Activated CD8-positive, alpha-beta memory T cell treated with anti-CD3 and anti-CD28 coated beads, Interleukin-2, amount 50 U/mL, for 4 hours (primary cell): ENCODE measurements at places on chromosomes 11 and 22.

GRCh38 chr11:95886462-95886861 is 37.4 kb downstream of the MTMR2 start:
- DNase-seq: no peak

DNA sequence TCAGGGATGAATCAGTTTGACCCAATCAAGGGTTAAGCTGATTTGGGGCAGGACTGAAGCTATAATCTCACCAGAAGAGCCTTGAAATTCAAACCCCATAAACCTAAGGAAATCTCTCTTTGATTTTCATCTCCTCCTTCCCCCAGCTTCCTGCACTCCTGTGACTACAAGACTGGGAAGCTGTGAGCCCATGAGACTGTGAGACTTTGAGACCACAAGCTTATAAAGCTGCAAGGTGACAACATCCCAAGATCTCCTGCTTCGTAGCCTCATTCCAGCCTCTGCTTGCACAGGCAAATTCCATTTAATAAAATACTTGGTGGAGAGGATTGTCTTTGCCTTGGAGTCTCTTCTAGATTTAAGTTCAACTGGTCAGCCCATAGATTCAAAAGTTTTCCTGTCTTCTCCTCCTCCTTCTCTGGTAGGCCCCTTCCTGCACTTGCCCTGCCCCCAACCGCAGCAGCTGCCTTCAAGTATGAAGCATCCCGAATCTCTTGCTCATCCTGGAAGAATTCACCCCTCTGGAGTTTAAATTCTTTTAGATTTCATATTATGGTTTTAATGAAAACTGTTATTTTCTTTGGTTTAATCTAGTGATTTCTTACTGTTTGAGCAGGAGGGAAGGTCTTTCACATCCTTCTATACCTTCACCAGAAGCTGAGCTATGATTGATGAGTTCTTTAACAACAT is 42.1 kb downstream of the PAMR1 start:
- no peak for DNase-seq

DNA sequence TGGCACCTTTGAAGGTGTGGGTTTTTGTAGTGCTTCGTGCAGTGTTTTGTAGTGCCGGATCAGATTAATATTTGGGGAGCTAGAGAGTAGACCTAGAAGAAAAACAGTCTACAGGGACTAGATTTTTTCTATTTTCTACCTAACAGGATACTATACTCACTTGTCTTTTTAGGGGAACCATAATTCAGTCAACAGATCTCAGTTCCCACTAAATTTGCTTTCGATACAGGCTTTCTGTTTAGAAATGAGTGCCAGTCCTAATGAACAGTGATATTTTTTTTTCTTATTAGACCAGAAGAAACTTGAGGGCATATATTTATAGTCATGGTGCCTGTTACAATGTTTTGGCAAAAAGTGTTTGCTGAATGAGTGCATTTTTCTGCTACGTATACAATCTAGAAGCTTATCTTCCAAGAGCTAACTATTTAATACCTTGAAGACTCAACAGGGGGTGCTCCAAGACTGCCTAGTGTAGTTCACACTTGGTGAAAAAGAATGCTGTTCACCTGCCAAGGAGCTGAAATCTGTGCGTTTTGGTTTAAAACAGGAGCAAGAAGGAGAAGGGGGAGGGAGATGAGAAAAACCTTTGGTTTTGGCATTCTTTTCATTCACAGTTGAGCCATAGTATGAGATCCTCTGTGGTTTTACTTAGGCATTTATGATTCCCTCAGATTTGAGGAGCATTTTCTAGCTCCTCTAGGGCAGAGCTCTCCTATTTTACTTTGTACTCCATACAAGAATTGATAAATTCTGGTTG is 44.9 kb upstream of the VSTM5 start:
- DNase-seq: no peak

GRCh38 chr11:61799665-61800284 is 7.1 kb downstream of the FEN1 start:
- no peak for DNase-seq

DNA sequence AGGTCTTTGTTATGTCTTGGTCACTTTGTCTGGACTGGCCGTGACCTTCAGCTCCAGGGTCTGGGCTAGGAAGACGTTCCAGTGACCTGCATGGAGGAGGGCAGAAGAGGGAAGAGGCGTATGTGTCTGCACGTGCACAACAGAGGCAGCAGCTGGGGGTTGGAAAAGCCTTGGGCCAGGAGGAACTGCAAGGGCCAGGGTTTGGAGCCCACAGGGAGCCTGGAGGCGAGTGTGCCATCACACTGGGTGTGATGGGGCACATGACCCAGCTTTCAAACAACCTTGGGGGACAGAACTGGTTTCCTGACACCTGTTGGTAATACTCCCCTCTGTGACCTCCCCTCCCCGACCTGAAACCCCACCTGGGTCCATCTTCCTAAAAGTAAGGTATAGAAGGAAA is 34.7 kb downstream of the CHRDL2 start:
- no peak for DNase-seq

- DNase-seq: no peak
Measured at GRCh38 chr11:13876423-13876822, 86.1 kb upstream of the SPON1 start.

DNA sequence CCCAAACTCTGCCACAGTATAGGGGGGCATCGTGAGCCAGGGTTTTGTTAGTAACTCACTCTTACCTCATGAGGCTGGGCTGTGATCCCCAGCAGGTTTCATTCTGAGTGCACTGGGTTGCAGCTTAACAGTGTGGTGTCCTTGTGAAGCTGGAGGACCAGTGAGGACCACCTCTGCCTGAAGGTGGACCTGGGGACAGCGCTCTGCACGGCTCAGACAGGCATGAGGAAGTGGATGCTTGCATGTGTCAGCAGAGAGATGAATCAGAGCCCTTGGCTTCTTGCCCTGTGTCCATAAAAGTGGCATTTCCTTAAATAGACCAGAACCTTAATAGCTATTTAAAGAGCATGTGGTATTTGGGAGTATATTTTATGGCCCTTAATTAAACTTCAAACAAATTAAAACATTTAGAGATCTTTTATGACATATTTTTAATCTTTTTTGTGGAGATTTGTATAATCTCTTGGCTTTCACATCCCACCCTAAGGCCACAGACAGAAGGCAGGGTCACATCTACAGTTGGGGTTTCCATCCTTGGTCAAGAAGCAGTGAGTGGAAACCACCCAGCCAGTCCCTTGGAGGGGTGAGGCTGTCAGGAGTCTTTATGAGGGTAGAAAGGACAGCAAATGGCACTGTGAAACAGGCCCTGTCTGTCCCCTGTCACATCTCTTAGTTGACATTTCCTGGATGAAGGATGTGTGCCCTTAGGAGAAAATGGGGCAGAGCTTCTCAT is 24.8 kb upstream of the ADORA2A start:
- no peak for DNase-seq

DNA sequence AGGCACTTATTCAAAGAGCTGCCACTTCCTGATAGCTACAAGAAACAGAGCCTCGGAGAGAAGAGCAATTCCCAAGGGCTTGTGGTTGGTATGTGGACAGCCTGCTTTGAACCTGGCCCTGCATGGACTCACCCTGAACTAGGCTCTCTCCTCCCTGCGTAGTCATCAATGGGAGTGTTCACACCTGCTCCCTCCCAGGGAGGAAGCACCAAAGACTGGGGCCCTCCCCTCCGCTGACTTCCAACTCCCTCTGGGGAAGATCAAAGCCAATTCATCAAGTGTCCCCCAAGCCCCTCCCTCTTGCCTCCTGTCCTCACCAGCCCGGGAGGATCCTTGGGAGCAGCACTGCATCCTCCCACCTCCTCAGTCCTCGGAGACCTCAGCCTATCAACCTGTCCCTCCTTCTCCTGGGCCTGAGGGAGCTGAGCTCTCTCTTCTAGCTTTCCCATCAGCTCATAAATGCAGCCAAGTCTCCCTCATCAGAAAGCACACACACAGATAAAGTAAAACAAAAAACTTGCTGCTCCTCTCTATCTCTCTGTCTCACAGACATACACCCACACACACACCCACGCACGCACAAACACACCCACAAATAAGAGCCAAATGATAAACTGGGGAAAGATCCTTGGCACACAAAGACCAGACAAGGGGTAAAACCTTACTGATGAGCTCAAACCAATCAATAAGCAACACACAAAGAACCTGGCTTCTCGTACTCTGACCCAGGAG is 3.3 kb downstream of the A4GALT start:
- no peak for DNase-seq

GRCh38 chr11:77332259-77332658 is 30.8 kb upstream of the GDPD4 start:
- DNase-seq: no peak

DNA sequence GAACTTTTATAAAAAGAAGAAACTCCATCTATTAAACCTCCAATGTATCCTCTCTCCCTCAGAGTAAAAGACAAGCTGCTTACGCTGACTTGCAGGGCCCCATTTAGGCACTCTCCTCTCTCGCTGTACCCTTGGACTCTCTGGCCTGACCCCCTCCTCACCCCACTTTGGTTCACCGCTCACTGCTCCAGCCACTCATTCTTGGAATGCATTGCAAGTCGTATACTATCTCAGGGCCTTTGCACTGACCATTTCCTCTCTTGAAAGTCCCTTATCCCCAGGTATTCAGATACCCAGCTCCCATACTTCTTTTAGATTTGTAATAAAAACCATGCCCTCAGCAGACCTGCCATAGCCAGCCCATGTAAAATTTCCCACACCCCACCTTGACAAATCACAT is 139.6 kb downstream of the DBX1 start:
- DNase-seq: no peak

DNA sequence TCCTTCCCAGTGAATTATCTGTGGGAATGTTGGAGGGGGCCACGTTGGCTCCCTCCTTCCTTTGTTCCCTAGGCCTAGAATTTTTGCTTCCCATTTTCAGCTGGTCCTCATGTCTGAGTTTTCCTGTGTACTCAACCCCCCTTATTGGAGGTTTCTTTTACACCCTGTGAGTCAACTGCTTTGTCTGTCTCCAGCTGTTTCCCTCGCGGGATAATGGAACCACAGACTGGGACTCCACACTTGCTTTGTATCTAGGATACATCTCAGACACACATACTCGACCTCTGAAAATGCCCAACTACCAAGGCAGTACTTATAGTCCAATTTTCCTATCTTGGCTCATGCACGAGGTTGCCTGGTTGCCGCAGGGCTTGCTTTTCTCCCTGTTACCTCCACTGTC is 352.7 kb upstream of the MPPED2 start:
- DNase-seq: no peak

DNA sequence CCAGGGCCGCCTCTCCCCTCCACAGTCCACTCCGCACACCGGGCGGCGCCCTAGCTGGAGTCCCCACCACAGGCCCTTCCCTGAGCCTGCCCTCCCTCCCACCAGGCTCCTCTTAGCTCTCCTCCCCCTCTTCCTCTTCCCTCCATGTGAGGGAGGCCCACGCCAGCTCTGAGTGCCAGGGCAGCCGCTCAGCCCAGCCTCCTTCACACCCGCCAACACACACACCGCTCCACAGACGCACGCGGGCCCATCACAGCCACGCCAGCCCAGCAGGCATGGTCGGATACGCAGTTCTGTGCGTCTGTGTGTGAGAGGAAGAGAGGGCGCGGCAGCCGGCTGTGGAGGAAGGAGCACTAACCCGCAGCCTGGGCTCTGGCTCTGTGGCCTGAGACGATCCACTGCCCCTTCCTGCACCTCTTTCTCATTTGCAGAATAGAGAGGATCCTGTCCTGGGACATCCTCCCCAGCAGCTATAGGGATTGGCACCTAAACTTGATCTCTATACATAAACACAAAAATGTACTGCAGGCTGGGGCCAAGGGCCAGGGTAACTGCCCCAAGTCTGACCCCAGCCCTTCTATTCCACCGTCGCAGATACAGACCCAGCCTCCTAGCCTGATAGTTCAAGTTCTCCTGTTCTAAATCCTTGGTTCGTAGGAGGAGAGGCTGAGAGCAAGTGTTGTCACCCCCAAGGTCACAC is 3.5 kb downstream of the CHRM4 start:
- no peak for DNase-seq

DNA sequence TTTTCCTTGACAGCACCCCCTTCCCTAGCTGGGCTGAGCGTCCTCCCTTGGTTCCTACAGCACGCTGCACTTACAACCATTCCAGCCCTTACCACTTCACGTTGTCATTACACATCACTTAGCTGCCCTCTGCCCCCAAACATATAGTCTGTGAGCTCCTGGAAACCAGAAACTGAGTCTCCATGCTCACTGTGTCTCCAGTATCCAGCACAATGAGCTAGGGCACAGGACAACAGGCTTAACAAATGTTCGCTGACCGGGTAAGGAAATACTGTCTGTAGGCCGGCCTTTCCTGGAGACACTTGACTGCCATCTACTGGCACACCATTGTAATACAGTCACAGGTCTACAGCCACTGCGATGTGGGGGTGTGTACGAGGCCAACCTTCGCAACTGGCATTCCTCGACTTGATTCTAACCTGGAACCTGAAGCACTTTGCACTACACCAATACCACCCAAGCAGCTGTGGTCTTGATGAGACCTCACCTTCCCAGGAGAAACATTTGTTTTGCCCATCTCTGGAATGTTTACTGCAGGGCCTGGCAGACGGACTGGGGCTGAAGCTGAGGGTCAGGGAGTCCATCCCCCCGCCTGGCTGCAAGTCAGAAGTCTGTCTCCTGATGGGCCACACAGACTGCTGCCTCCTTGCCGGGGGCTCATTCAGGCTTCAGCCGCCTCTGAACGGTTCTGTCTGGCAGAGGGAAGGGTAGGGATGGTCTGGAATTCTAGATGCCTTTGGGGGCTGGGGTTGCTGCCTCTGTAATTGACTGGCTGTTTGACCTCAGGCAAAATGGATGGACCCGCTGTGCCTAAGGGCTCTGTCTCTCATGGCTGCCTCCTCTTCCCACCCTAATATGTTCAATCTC is 72.0 kb downstream of the SYN3 start:
- DNase-seq: no peak

GRCh38 chr11:86162239-86162638 is 82.3 kb upstream of the EED start:
- no peak for DNase-seq

- no peak for DNase-seq
Measured at GRCh38 chr11:67492801-67493547, 10.1 kb downstream of the AIP start.

DNA sequence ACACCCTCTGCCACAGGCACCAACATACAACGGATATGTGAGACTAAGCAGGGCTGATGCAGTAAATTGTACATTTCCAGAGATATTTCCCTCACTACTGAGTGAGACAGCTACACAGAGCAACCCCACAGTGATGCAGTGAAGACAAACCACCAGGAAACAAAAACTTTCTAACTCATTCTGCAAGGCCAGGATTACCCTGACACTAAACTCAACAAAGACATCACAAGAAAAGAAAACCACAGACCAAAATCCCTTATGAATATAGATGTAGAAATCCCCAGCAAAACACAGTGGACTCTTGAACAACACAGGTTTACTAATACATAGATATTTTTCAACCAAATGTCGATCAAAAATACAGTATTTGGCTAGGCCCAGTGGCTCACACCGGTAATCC is 1.5 kb upstream of the SLC7A4 start:
- DNase-seq: no peak

DNA sequence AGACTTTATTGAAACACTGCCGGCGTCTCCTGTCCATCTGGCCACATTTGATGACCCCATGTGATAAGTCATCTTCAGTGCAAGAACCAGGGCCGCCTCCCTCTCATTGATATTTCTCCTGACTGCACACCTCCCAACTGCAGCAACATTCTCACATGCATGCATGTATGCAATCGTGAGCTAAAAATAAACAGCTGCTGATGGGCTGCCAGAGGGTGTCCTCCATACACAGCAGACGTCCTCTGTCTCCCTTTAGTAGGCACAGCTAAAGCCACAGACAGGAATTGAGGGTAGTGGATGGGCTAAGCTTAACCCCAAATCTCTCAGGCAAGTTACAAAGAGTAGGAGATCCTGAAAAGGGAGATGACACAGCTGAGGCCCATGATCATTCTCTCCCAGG is 106.7 kb upstream of the HSD17B12 start:
- DNase-seq: no peak
